ENCODE measurements at places on chromosomes 12 and 14.

GRCh38 chr14:103859416-103860202 is 12.2 kb upstream of the PPP1R13B start:
- no peak for DNase-seq

DNA sequence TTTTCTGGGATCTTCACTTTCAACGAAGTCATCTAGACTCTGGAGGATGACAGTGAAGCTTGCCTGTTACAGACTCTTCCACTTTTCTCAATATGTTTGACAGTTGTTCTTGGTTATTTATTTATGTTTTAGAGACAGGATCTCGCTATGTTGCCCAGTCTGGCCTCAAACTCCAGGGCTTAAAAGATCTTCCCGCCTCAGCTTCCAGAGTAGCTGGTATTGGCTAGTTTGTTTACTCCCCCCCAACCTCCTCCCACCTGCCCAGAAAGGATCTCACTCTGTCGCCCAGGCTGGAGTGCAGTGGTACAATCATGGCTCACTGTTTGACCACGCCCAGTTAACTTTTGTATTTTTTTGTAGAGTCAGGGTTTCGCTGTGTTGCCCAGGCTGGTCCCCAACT is 3.3 kb downstream of the SPATS2 start:
- DNase-seq: no peak

DNA sequence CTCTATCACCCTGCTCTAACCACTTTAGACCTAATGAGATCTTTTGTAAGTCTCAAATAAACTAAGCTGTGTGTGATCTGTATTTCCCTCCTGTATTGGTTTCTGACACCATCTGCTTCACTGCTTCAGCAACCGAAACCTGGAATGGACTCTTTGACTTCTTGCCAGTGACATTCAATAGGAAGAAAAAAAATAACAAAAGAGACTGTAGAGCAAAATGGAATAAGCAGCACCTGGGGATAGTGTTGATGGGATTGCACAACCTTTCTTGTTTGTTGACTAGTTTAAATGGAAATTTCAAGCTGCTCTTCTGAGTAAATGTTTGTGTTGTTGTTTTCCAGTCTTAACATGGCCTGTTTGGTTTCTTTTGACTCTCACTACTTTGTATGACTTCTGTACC is 888.6 kb upstream of the SEL1L start:
- no peak for DNase-seq

DNA sequence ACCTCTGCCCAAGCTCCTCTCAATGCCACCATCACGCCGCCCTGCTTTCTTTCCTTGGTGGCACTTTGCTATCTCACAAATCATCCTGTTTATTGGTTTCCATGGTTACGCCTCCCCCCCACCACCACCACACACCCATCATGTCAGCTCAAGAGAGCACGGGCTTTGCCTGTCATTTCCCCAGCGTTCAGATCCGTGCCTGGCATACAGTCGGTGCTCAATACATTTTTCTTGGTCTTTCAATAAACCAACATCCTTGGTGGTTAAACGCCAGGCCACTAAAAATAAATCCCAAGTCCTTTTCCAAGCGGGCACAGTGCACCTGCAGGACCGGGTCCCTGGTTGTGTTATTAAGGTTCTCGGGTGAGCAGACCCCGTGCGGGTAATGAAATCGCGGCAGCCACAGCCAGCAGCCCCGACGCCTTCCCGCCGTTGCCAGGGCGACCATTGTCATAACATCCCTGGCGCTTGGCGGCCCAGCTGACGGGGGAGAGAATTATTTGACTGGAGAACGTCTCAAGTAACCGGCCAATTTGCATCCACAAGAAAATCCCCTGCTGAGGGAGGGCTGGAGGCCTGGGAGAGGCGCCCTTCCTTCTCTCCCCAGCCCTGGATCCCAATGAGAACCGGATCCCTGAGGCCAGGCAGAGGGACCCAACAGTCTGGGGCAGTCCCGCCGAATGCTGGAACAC is 92.9 kb downstream of the KSR2 start:
- DNase-seq: peak; percentile 57
